ENCODE measurements at places on chromosomes 12 and 14.

GRCh38 chr14:79825046-79825521, 386.2 kb downstream of the DIO2 start:
- no peak for DNase-seq

DNA sequence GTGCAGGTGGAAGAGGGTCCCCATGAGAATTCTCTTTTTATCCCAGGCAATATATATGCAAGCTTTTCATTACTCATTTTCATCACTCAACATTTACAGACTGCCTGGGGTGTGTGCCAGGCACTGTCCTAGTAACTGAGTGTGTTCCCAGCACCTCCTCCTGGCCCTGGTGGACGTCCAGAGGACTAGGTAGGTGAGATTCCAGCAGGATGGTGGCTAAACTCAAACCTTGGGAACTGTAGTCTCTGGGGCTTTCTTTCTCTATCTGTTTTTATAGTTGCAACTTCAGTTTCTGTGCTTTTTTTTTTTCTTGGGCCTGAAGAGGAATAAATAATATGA, 63.8 kb downstream of the SUSD6 start:
- DNase-seq, result no peak

DNA sequence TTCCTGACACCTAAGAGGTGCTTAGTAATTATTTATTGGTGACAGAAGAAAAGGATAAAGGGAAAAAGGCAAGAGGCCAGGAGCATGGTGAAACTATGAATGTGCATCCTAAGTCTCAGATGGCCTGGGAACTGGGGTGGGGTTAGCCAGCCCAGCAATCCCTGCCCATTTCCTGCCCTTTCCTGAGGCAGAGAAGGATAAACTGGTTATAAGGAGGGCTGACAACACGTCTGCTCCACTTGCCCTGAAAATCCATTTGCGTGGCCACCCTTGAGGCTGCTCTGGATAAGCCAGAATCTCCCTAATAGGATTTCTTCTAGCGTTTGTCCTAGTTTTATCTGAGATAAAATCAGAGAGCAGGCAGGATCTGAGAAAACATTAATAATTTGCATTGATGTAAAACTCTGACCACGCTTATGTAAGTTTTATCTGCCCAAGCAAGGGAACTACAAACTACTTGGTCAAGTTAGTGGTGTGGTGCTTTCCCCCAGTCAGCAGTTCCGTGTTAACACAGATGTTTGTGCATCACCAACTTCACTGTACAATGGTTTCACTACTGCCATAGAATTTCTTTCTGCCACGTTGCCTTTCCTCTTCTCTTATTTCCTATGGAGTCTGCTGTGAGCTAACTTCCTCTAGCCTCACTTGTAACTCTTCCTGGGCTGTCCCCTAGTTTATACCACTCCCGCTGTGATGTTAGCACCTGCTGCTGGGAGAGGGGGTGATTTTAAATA, 392.7 kb downstream of the RPS29 start:
- no peak for DNase-seq

DNA sequence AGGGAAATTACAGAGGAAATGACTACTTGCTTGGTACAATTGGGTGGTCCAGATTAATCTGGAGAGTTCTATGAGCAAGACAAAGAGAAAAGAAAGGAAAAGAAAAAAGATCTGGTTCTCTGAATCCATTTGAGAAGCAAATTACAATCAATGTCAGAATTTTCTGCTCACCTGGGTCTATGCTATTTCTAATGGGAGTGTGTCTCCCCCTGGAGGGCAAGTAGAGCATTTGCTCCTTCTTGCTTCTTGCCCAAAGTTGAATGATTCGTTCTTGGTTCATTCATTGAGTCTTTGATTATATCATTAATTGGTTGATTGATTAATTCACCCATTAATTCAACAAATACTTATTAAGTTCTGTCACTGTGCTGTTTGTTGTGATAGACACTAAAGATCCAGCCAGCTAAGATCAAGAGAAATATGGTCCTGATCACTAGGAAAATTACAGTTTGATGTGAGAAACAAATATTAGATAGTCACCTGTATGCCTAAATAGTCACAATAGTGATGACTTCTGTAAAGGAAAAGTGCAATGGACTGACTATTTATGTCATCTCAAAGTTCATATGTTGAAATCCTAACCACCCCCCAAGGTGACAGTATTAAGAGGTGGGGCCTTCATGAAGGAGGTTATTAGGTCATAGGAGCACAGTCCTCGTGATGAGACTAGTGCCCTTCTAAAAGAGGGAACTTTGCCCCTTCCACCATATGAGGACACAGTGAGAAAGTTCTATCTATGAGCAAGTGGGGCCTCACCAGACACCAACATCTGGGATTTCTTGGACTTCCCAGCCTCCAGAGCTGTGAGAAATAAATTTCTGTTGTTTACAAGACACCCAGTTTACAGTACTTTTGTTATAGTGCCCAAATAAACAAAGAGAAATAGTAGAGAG, 8.0 kb upstream of the ASB8 start:
- peak; percentile 61 for DNase-seq

DNA sequence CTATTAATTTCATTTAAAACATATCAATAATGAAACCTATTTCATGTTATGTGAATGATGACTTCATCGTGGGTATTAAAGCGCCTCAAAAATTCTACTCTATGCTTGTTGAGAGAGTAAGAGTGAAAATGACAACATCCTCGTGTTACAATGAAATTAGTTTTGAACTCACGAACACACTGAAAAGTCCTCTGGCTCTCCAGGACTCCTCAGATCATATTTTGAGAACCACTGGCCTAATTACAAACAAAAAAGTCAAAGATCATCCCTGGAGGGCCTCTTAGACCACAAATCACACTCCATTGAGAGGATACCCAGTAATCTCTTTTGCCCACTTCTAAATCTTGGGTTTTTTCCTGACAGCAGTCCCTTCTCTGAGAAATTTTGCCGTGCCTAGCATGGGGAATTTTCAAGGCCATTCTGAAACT, 19.1 kb downstream of the DAAM1 start:
- no peak for DNase-seq

GRCh38 chr12:17301544-17301943, 695.6 kb upstream of the LMO3 start:
- no peak for DNase-seq

- DNase-seq, result no peak
Observed at GRCh38 chr12:24075650-24076049, 126.2 kb upstream of the SOX5 start.

DNA sequence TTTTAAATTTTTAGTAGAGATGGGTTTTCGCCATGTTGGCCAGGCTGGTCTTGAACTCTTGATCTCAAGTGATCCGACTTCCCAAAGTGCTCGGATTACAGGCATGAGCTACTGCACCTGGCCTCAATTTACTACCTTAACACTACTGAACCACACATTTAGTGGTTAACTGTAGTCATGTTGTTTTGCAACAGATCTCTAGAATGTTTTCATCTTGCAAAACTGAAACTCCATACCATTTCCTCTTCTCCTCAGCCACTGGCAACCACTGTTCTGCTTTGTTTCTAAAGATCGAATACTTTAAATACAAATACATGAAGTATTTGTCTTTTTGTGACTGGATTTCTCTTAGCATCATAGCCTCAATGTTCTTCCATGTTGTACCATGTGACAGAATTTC, 15.4 kb upstream of the SMCO2 start:
- DNase-seq, result no peak

GRCh38 chr12:3641428-3642018, 111.4 kb downstream of the CRACR2A start:
- DNase-seq, result no peak

DNA sequence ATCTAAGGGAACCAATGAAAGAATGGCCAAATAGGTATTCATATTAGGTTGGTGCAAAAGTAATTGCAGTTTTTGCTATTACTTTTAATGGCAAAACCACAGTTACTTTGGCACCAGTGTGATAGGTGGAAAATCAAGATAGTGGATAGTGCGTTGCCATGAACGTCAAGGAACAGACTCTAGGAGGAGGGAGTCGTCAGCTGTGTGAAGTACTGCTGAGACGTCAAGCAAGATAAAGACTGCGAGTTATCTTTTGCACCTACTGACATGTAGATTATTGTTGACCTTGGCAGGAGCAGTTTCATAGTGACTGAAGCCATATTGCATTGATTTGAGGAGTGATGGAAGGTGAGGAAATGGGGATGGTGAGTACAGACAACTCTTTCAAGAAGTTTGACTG, 8.3 kb downstream of the YLPM1 start:
- no peak for DNase-seq

- no peak for DNase-seq
Observed at GRCh38 chr12:45665941-45666340, 63.6 kb upstream of the ARID2 start.

DNA sequence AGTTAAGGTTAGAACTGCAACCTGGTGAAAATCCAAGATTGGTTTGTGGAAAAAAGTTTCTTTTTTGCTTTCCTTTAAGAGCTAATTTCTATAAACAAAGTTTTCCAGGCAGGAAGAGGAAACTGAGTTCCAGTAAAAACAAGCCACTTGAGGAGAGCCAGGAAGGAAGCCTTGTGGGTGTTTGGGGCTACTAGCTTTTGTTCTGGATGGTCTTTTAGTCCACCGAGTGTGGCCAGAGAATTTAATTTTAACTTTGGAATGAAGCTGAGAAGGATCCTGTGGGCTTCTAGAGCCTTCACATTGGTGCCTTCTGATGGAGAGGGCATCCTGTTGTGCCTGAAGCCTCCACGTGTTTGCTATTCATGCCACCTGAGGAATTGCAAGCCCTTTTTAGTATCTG, 327.9 kb downstream of the C12orf75 start:
- DNase-seq, result no peak

DNA sequence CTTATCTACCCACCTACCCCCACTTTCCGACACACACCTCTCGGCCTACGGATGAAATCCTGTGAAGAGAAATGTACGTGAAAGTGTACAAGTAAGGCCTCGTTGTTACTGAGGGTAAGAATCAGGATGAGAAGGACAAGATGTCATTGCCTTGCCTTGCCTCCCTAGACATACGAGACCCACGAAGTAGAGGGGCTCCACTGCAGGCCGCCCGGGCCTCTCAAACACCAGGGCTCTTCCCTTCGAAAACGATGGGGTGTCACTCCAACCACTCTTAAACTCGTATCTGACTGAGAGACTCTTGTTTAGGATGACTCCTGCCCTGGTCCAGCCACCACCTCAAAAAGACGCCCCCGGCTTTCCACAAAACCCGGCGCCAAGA, 498 bp downstream of the RACGAP1 start:
- DNase-seq, result no peak

DNA sequence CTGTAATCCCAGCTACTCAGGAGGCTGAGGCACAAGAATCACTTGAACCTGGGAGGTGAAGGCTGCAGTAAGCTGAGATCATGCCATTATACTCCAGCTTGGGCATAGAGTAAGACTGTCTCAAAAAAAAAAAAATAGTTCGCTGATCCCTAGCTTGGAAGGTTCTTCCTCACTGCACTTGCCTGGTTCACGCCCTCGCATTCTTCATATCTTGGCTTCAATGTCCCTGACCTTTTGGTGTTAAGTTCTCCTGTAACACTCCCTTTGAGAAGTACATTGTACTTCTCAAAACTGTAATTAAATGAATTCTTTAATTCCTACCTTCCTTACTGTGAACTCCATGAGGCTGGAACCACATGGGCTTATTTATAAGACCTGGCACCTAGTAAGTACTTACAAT, 16.5 kb upstream of the TPCN1 start:
- no peak for DNase-seq

DNA sequence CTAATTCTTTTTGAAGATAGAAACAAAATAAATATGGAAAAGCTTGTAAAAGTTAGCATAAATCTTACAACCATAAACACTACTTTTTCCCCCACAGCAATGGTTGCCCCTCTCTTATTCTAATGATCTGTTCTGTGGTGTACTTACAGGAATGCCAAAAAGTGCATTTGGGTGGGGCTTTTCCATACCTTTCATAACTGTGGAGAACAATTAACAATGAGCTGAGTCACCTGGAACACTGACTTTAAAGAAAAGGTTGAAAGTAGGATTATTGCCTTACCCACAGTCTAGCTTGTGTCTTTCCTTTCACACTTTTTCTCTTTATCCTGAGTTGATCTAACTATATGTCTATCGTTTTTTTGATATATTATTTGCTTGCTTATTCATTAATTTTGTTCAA, 86.9 kb downstream of the TPH2 start:
- no peak for DNase-seq

DNA sequence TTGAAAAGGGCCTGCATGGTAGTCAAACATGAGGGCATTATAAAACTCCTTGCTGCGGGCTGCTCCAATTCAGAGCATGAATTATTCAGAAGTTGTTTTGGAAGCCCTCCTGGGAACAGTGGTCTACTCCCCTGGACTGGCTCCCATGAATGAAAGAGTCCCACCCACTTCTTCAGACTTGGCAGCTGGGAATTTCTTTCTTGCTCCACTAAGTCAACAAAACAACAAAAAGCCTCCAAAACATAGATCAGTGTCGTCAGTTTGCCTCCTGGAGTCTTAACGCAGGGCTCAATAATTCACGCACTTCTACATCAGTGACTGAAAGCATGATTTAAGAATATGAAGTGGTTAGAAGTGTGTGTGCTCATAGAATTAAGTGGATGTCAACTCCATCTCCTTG, 37.9 kb downstream of the AKAP6 start:
- no peak for DNase-seq

DNA sequence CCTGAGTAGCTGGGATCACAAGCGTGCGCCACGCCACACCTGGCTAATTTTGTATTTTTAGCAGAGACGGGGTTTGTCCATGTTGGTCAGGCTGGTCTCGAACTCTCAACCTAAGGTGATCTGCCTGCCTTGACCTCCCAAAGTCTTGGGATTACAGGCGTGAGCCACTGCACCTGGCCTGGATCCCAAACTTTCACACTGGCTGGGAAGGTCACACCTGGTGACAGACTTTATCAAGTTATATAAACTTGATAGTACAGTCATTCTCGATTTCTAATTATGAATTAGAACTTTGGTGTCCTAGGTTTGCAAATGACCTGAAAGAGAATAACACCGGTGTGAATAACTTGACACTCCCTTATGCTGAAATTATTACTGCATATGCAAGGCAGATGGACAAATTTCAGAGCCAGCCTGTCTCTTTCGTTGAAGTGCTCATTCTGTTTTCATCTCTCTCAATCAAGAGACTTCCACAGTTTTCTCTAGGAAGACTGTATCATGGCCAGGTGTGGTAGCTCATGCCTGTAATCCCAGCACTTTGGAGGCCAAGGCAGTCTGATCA, 5.9 kb downstream of the PLBD1 start:
- no peak for DNase-seq

DNA sequence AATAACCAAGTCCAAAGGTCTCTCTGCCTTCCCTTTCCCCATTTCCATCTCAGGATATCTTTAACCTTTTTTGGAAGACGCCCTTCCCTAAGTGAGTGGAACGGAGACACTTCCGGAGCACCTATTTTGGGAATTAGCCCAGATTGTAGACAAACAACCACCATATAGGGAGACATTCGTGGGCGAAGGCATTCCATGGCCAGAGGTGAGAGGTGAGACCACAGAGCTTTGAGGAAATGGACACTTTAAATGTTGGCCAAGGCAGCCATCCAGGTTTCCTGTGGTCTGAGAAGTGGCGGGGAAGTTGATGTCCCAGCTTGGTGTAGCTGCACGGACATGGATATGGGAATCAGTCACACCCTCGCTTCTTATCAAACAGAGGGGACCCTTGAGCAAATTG, 69.4 kb upstream of the BDKRB2 start:
- DNase-seq, result no peak

- DNase-seq, result no peak
Observed at GRCh38 chr12:79591988-79592387, 98.8 kb downstream of the PAWR start.

GRCh38 chr12:113170457-113170856, 14.8 kb downstream of the DDX54 start:
- DNase-seq, result no peak

GRCh38 chr12:4011597-4011996, 138.4 kb upstream of the PARP11 start:
- DNase-seq, result no peak
